Adrenal gland (tissue), 19 donors: ENCODE measurements at places on chromosomes 7 and 10. TPM values are rescaled to one million over a fixed set of nuclear protein-coding genes. Genes with fewer than 3 reads are reported as not detected.

ACTR3C gene
- 45.0 TPM for total RNA-seq

IQUB gene
- total RNA-seq = 1.2 TPM

DRGX gene
- not detected for total RNA-seq

CUBN gene
- total RNA-seq = 1.3 TPM

PODXL gene
- 32.5 TPM for total RNA-seq

POM121 gene
- 19.1 TPM for total RNA-seq

RASA4B gene
- total RNA-seq = 40.5 TPM

DNA sequence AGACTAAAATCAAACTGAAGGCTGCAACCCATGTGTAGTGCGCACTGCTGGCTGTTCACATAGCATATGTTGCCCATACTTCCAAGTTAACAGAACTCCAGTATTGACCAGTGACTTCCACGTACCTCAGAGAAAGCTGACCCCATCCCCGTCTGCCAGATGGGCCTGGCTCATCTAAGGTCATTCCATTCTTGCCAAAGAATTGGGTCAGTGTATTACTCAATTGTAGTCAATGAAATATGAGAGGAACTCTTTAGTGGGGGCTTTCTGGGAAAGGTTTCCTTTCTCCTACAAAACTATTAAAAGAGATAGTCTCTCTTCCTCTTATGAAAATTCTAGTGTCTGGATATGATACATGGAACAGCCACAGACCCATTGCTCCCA lies 238.6 kb downstream of the COBL start:
- no peaks in the 10 kb centered on the region for H3K4me1 ChIP-seq
- H3K27ac ChIP-seq = no peak overlapping the region
- DNase-seq = no peak

DNA sequence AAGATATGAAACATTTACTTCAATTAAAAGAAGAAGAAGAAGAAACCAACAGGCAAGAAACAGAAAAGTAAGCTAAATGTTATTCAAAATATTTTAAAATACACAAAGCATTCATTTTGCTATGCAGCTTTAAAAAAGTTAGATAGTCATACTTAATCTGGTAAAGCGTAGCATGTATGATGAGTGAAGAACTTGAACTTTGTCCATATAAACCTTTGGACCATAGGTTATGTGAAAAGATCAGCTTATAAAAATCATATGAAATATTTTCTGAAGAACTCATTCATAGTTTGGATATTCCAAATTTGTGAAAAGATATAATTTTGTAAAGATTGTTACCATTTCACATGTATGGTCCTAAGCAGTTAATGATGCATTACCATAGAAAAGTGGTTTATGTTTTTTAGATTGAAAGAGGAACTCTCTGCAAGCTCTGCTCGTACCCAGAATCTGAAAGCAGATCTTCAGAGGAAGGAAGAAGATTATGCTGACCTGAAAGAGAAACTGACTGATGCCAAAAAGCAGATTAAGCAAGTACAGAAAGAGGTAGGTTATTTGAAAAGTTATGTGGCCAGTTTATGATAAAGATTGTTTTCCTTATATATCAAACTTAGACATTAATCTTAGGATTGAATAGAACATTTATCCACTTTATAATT lies 37.3 kb downstream of the KIF20B start:
- H3K36me3 ChIP-seq = no peaks in the 10 kb centered on the region
- DNase-seq = no peak
- H3K27ac ChIP-seq = no peak overlapping the region
- H3K27me3 ChIP-seq = no peaks in the 10 kb centered on the region
- H3K4me3 ChIP-seq = no peak overlapping the region
- H3K4me1 ChIP-seq = no peaks in the 10 kb centered on the region

DNA sequence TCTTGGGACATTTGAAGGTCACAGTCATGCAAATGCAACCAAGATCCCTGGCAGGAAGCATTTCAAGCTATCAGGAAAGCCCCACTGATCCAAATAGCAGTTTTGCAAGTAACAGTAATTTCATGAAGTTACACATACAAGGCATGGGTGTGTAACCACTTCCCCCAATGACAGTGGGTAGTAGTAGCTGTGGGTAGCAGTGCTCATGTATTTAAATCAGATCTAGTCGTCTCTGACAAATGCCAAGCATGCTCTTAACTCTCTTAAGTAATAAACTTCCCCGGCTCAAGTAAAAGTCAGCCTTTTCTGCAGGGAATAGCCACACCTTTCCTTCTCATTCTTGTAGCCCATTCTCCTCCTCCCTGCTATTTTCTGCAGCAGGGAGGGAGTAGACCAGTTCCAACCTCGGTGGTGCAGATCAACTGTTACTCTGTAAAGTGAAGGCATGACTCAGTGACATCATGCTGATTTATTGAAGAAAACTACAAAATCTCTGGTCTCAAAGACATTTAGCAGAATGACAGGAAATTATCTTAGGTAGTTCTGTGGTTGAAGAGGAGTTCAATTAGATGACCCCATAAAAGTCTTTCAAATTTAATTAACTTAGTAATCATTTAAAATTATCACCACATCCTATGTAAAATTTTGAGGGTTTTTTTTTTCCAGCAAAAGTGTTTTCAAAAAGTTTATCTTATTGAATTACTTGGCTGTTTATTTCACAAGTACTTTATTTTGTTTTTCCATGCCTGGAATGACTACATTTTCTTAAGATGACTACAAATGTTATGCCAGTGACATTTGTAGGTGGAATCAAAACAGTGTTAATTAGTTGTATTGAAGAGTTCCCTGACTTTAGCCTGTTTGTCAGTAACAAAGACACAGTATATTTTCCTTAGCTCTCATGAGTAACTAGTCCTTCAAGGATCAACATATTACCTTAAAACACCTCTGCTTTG lies 568.3 kb downstream of the INHBA start:
- peaks cover 3% of the 10 kb centered on the region for H3K27me3 ChIP-seq
- H3K27ac ChIP-seq = no peak overlapping the region
- no peak overlapping the region for H3K4me3 ChIP-seq
- no peak for DNase-seq
- H3K4me1 ChIP-seq = no peaks in the 10 kb centered on the region

DNA sequence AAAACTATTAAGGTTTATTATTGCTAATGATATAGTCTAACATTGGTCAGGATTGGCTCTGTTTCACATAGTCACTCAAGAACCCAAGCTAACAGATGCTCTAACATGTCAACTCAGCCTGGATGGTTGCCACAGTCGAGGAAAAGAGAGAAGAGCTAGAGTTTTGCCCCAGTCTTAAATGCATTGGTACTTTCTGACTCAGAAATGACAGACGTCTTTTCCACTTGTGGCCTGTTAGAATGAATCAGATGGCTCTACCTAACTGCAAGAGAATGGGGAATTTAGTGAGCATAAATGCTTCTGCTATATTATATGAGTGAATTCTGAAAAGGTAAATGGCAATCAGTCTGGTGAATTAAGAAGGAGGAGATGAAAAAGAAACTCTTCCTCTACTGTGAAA lies 13.9 kb downstream of the HECTD2 start:
- H3K4me1 ChIP-seq = no peaks in the 10 kb centered on the region
- DNase-seq = no peak
- no peaks in the 10 kb centered on the region for H3K36me3 ChIP-seq
- no peaks in the 10 kb centered on the region for H3K27me3 ChIP-seq
- no peak overlapping the region for H3K4me3 ChIP-seq

DNA sequence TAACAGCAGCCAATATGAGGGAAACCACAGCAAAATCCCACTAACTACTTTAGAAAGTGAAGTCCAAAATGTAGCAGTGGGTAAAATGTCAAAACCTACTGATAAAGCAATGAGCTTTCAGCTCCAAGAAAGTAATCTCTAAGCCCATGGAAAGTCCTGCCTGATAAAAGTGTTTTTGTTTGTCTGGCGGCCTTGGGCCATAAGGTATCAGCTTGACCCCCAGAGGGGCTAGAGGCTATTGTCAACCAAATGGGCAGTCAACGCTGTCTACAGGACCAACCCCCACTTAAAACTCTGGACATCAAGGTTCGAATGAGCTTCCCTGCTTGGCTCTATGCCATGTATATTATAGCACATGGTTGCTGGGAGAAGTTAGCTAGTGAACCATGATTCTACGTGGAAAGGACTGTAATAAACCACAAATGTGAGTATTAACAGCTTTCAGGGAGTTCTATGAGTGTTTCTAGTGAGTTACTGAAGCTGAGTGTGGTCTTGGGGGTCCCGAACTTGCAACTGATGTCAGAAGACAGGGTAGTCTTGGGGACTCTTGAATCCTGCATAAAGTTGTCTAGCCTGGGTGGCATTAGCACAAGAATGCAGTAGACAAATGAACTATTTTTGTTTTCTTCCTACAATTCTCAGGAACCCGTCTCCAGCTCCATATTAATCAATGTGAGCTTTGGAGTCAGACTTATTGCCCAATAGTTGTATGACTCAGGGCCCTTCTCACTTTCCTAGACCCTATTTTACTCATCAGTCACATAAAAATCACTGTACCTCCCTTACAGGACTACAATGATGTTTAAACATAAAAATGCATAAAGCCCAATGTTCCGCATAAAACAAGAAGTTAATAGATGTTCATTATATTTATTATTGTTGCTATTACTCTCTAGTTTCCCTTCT lies 164.9 kb downstream of the DGKI start:
- H3K4me3 ChIP-seq = no peak overlapping the region
- no peaks in the 10 kb centered on the region for H3K36me3 ChIP-seq
- no peaks in the 10 kb centered on the region for H3K27me3 ChIP-seq
- DNase-seq = no peak
- H3K4me1 ChIP-seq = no peaks in the 10 kb centered on the region

GRCh38 chr7:133761443-133761842 lies 365.7 kb upstream of the LRGUK start:
- H3K27ac ChIP-seq = no peak overlapping the region
- H3K36me3 ChIP-seq = no peaks in the 10 kb centered on the region
- no peaks in the 10 kb centered on the region for H3K4me1 ChIP-seq
- H3K27me3 ChIP-seq = no peaks in the 10 kb centered on the region
